ENCODE measurements at places on chromosomes 4 and X. TPM values are rescaled to one million over a fixed set of nuclear protein-coding genes. Genes with fewer than 3 reads are reported as not detected.

Gene CDS1
- 0.06 TPM for total RNA-seq

Gene MOB1B
- total RNA-seq = 20.5 TPM

Gene KLHL13
- total RNA-seq = 0.42 TPM

Gene CENPVL3
- total RNA-seq = 0.19 TPM

Gene USP17L21
- total RNA-seq = not detected

Gene CCSER1
- total RNA-seq = 0.06 TPM

Gene RP2
- 5.7 TPM for total RNA-seq

Gene PLP2
- total RNA-seq = 80.2 TPM

Gene NKX3-2
- not detected for total RNA-seq

Gene HDAC6
- 49.9 TPM for total RNA-seq

Gene DCHS2
- total RNA-seq = not detected

Gene NAP1L2
- 1.6 TPM for total RNA-seq

Gene SFRP2
- not detected for total RNA-seq

Gene S100G
- not detected for total RNA-seq

Gene TNMD
- not detected for total RNA-seq

Gene XK
- total RNA-seq = 0.13 TPM

Gene RASGEF1B
- total RNA-seq = 4.0 TPM

Gene AKAP14
- total RNA-seq = not detected

Gene DKK2
- total RNA-seq = not detected

Gene HTR2C
- not detected for total RNA-seq

Gene HPF1
- 27.9 TPM for total RNA-seq

Gene DMRTC1
- not detected for total RNA-seq

Gene CXCL9
- total RNA-seq = 0.48 TPM

Gene SLC49A3
- 1.1 TPM for total RNA-seq

Gene RAB40AL
- 0.38 TPM for total RNA-seq

Gene GNL3L
- 95.6 TPM for total RNA-seq

Gene HHIP
- total RNA-seq = not detected

Gene PUDP
- total RNA-seq = 26.9 TPM

Gene CLDN2
- total RNA-seq = not detected

Gene TEX13B
- not detected for total RNA-seq

Gene CT45A2
- total RNA-seq = not detected

Gene STAP1
- total RNA-seq = 1.0 TPM

Gene MANBA
- total RNA-seq = 8.4 TPM

Gene PAGE4
- total RNA-seq = not detected

Gene HTRA3
- total RNA-seq = not detected

Gene CETN2
- total RNA-seq = 12.3 TPM

Gene SPANXD
- total RNA-seq = not detected

Gene FGF16
- not detected for total RNA-seq

Gene DMP1
- not detected for total RNA-seq

Gene XPNPEP2
- total RNA-seq = 0.23 TPM

Gene TCEAL2
- not detected for total RNA-seq

Gene KLHL4
- total RNA-seq = 0.11 TPM

Gene CHIC2
- total RNA-seq = 28.4 TPM

Gene F11
- not detected for total RNA-seq

Gene TRMT2B
- 17.1 TPM for total RNA-seq

Gene RHOXF2
- total RNA-seq = not detected

Gene CD38
- total RNA-seq = 26.3 TPM

Gene NPY2R
- not detected for total RNA-seq

Gene SSX2
- not detected for total RNA-seq

Gene UGT2B7
- not detected for total RNA-seq

Gene SHROOM4
- total RNA-seq = not detected

Gene VCX
- total RNA-seq = not detected

Gene PRDM5
- total RNA-seq = 0.48 TPM

Data from activated CD8-positive, alpha-beta memory T cell treated with anti-CD3 and anti-CD28 coated beads for 36 hours (primary cell).